ENCODE measurements at places on chromosomes 5 and 9.

DNA sequence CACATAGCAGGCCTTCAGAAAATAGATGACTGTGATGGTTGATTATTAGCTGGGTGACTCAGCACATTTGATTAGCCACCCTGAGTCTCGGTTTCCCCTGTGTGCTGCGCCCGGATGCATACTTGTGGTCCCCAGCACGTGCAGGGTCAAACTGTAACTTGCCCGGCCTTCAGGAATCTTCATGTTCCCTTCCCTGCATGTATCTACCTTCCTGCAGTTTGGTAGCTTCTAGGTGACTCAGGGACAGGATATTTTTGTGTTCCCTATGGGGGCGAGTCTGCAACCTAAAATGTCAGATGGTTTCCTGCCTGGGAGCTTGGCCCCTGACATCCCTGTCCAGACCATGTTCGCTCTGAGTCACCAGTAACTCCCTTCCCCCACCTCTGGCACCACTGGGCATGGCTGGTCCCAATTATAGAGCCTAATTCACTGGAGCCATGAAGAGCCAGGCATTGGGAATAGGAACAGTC, 13.2 kb downstream of the PTGS1 start:
- no peak for DNase-seq

DNA sequence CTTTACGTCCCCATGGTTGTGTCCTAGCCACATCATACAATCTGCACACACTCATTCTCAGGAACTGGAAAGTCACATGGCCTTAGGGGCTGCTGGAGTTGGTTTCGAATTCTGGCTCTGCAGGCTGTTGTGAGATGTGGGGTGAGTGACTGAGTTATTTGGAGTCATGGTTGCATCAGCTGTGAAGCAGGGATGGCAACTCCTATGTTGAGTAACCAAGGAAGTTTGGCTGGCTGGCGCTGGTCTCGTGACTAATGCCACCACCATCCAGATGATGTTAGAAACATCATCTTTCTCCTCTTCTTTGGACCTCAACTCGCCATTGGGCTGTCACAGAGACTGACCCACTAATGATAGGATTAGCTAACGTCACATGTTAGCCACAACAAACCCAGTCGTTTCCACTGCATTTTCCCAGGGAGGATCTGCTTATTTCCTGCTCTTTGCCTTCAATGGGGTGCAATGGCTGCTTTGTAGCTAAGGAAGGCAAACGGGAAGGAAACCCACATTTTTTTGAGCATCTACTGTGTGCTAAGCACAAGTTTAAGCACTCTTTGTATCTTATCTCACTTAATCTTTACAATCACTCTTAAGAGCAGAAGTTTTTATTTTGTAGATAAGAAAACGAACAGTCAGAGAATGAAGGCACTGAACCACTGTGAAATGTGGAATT, 78.1 kb upstream of the UBTD2 start:
- DNase-seq: peak; percentile 8

DNA sequence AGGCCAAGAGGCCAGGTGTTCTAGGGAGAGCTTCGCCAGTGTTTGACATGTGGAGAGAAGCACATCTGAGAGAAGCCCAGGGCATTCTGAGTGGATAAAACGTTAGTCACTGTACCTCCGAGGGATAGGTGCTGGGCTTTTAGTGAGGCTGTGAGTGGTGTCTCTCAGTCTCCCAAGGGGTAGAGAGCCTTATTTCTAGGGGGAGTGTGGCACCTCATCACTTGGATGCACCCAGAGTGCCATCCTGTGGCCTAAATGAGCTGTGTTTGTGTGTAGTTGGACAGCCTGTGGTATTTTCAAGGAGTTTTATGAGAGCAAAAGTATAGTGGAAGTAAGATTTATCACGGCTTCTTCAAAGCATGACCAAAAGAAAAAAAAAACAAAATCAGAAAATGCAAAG, 1046.9 kb upstream of the WWC1 start:
- DNase-seq: no peak

DNA sequence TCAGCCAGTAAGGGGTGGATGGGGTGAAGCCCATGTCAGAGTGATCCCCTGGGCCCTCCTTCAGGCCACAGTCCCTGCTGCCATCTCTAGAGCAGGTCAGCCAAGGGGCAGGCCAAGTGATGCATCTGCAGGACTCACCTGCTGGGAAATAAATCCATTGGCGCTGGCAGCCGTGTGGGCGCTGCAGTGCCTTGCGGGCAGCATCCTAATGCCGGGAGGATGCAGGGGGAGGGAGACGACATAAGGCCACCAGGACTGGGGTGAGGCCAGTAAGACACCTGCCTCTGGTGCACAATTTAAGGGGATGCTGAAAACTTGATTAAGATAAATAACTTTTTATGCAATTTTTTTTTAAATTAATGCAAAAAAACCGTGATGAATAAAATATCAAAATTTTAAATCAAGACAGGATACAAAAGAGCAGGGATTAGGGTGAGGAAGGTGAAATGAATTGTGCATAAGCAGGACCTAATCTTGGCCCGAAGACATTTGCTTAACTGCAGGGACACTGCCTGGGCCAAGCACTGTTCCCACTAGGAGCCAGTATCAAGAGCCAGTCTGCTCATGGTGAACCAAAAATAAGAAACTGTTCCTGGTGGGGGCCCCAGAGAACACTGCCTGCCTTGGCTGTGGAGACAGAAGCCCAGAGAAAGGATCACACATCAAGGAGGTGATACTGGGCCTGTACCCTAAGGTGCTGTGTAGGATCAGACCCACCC, 67.5 kb upstream of the CPLX2 start:
- no peak for DNase-seq

GRCh38 chr9:93958819-93959682, 3.9 kb upstream of the BARX1 start:
- DNase-seq: no peak

GRCh38 chr5:136418301-136418700, 53.0 kb upstream of the TRPC7 start:
- DNase-seq: no peak

DNA sequence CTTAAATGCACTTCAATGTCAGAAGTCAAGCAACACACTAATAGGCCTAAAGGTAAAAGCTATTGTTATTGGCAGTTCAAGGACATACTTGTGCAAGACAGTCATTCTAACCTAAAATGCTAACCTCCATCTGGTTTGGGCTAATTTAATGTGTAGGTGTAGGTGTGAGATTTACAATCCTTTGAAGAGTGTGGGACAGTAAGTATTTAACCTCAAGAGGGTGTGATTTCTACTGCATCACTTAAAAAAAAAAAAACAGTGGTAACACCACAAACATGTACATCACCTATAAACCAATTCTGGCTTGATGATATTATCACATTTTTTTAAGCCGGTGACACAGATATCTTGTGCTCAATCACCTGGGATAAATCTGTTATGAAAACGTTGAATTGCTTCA, 127.5 kb upstream of the MEF2C start:
- DNase-seq: no peak

GRCh38 chr9:81559709-81560108, 129.6 kb downstream of the TLE1 start:
- DNase-seq: no peak

DNA sequence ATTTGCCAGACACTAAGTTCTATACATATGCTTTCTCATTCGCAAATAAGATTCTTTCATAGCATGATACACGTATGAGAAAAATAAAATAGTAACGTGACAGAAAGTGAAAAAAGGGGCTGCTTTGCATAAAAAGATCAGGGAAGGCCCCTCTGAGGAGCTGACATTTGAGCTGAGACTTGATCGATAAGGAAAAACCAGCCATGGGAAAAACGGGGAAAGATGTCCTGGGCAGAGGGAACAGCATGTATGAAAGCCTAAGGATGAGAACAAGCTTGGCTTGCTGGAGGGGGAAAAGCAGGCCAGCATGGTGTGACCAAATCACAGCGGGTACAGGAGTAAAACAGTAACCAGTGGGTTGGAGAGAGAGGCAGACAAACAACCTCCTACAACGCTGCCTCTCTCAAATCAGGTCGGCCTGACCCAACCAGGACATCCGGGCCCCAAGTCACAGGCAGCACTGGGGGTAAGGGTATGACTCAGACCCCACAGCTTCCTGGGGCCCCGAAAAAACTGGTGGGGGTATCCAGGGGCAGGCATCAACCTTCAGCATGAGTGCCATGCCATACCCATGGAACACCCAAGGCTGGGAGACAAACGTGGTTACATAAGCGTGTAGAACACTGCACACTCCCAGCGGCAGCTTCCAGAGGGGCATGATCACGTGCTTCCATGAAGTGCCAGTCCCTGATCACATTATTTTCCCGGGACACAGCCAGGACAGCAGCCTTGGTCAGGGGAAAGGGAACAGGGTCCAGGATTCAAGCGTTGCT, 2.2 kb downstream of the TNIP1 start:
- peak; percentile 79 for DNase-seq

DNA sequence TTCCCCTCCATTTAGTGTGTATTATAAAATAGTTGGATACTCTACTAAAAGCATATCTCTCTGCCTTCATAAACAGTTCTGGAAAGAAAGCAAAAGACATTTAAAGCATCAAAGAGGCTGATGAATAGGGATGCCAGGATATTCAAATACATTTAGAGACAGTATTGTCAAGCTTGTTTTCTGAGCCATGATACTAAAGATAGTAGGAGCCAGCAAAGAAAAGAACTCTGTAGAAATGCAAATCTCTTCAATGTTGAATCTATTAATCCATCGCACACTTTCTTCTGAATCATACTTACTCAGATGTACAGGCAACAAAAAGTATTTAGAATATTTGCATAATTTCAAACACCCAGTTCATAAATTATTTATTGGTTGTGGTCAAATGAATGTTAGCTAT, 207.1 kb upstream of the MEF2C start:
- no peak for DNase-seq

DNA sequence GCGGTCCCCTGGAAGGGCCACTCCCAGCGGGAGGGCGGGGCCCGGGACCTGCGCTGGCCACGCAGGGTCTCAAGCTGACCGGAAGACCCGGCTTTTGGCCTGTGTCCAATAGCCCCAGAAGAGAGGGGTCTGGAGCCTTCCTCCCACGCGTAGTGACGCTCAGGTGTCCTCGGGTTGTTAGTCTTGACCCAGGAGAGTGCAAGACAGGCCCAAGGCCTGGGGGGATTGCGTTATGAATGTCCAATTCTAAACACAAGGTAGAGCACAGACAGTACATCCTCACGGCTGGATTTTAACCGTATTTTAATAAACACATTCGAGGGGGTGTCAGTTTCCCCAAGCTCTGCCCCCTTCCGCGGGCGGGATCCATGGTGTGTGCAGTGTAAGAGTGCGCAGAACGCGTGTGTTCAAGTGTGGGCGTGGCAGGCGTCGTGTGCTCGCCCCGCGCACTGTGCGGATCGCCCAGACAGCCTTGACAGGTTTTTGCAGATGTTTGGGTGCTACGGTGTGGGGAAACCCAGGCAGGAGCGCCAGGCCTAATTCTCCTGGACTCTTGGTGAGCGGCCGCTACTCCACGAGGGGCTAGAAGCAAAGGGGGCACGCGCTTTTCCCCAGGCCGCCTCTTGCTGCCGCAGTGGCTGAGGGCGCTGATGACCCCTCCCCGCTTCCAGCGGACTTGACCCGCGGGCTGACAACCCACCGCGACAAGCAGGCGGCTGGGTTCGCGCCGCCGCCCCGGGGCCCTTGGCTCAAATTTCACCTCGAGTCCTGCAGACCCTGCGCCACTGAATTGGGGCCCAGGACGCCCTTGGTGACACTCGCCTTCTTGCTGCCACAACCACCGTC, 6.1 kb upstream of the DMRT3 start:
- no peak for DNase-seq

DNA sequence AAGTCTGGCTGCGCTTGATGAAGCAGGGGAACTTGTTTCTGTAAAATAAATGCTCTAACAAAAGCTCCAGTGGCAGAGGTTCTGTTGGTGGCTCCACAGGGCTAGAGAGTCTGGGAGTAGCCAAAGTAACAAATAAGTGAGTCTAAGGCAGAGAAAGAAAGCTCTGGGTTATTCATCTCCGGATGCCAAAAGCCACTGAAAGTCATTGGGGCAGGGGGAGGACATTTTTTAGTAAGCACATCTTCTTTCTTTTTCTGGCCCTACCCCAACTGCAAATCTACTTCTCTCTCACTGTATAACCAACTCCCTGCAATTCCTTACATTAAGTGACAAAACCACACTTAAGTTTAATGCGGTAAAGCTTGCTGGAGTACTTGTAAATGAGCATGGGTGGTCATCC, 141.6 kb downstream of the INSYN2B start:
- no peak for DNase-seq

- no peak for DNase-seq
Measured at GRCh38 chr5:176789873-176790615, 20.3 kb upstream of the UNC5A start.

- DNase-seq: no peak
Measured at GRCh38 chr5:101260857-101261256, 357.8 kb upstream of the ST8SIA4 start.

DNA sequence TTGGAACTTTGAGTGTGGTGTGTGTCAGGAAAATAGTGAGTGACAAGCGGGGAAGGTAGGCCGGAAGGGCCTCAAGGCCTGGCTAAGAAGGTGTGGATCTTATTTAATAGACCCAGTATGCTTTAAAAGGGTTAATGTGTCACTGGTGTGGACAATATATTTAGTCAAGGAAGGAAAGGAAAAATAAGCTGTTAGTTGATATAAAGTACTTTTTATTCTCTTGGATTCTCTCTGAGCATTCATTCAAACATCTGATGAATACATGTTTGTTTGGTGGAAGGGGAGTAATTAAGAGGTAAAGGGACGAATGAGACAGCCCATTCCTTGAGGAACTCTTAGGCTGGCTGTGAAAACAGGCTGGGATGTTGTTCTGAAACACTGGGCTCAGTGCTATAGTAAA, 98.9 kb downstream of the MELK start:
- no peak for DNase-seq

DNA sequence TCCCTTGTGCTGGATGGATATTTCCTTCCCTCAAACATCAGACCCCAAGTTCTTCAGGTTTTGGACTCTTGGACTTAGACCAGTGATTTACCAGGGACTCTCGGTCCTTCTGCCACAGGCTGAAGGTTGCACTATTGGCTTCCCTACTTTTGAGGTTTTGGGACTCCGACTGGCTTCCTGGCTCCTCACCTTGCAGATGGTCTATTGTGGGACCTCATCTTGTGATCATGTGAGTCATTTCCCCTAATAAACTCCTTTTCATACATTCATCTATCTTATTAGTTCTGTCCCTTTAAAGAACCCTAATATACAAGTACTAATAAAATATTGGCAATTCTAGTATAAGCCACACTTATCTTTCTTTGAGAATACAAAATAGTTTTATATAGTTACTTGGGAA, 1078.9 kb downstream of the CDH12 start:
- no peak for DNase-seq

DNA sequence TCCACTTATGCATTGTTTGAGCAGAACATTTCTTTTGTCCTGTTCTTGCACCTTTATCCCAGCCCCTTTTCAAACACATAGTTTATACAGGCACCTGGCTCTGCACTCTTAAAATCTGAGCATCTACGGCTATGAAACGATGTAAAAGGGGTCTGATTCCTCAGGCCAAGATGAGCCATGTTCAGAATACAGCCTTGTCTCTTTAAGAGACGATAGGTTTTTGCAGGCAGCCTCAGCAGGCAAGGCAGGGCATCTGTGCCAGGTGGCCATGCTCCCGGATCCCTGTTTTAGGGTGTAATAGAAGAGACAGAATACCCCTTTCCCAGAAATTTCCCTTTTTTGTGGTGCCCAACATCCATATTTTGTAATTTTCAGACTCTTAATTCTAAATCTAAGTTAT, 89.1 kb upstream of the NFIB start:
- no peak for DNase-seq
